ENCODE measurements at places on chromosomes 7 and 10.
A peak's percentile ranks its signal among the peaks of the same experiment; 100 is the strongest.

- no peak for DNase-seq
These were observed 47.4 kb downstream of the AUTS2 start for GRCh38 chr7:69645683-69646082.

GRCh38 chr7:29948587-29948986, 41.0 kb downstream of the SCRN1 start:
- DNase-seq = no peak

GRCh38 chr7:12211711-12212485, 804 bp downstream of the TMEM106B start:
- peak; percentile 25 for DNase-seq

GRCh38 chr10:30182191-30183054, 123.0 kb upstream of the JCAD start:
- DNase-seq = peak; percentile 97

DNA sequence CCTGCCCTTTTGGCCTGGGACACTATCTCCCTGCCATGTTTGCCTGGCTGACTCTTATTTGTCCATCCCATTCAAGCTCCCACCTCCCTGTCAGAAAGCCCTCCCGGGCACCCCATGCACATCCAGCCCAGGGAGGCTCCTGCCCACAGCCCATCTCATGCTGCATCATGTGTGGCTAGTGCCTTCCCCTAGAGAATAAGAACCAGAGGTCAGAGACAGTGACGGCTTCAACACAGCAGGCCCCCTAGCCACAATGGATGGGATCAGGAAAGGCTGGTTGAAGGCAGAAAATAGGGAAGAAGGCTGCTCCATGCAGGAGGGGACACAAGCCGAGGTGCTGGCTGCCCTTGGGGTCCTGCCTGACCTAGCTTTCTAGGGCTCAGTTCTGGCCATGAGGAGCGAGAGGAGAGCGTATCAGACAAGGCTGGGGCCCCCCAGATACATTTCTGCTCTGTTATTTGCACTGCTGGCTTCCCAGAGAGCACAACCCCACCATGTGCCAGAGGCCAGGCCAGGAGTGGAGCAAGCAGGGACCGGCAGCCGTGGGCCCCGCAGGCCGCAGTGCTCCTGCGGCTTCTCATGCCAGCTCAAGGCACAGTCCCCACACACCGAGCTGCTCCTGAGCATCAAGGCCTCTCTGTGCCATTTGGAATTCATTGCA, 161.1 kb upstream of the ZMIZ1 start:
- DNase-seq = no peak

- DNase-seq = no peak
These were observed 229.5 kb downstream of the PTPRN2 start for GRCh38 chr7:158357898-158358821.

DNA sequence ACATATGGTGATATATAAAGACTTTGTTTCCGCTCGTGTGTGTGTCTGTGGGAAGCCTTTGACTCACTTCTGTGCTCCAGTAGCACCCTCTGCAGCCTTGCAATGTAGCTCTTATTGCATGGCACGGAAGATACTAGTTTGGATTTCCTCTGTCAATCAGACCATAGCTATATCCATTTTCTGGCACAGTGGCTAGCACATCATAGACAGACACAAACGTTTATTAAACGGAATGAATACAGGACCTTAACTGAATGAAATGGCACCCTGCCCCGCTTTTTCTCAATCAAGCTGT, 124.0 kb upstream of the PTPN20 start:
- peak; percentile 71 for DNase-seq

GRCh38 chr7:99394188-99394502, 14.3 kb downstream of the PDAP1 start:
- DNase-seq = no peak

DNA sequence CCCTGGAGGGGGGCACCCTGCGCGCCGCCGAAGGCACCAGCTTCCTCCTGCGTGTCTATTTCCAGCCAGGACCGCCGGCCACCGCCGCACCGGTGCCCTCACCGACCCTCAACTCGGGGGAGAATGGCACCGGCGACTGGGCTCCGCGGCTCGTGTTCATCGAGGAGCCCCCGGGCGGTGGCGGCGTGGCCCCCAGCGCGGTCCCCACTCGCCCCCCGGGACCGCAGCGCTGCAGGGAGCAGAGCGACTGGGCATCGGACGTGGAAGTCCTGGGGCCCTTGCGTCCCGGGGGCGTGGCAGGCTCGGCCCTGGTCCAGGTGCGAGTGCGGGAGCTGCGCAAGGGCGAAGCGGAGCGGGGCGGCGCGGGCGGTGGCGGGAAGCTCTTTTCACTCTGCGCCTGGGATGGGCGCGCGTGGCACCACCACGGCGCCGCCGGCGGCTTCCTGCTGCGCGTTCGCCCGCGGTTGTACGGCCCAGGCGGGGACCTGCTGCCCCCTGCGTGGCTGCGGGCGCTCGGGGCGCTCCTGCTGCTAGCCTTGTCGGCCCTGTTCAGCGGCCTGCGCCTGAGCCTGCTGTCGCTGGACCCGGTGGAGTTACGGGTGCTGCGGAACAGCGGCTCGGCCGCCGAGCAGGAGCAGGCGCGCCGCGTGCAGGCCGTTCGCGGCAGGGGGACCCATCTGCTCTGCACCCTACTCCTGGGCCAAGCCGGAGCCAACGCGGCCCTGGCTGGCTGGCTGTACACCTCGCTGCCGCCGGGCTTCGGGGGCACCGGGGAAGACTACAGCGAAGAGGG, 594 bp downstream of the CNNM1 start:
- peak; percentile 7 for DNase-seq

DNA sequence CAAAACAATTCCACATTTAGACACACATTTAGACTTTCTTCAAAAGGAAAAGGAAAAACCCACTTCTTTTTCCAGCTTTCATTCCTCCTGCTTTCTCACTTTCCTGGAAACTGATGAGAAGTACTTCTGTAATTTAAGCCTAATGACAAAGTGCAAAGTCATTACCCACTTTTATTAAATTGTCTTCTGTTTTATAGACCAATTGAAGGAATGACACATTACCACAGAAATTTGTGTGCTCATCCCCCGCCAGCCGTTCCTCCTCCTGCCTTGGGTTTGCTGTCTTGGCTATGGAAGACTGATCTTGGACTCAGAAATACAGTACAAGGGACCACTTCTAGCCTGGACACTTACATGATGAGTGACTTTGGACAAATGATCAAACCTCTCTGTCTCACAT, 717.8 kb downstream of the SORCS3 start:
- no peak for DNase-seq

GRCh38 chr7:151018421-151019129, 5.7 kb downstream of the ATG9B start:
- no peak for DNase-seq

- peak; percentile 43 for DNase-seq
These were observed at the start of gene VSTM4 for GRCh38 chr10:49115015-49115795. VSTM4 (minus strand) TSS chr10:49115522; CDS start chr10:49115485, 37 bp downstream.

- peak; percentile 32 for DNase-seq
These were observed 32.1 kb downstream of the VSTM4 start for GRCh38 chr10:49083261-49083660.

DNA sequence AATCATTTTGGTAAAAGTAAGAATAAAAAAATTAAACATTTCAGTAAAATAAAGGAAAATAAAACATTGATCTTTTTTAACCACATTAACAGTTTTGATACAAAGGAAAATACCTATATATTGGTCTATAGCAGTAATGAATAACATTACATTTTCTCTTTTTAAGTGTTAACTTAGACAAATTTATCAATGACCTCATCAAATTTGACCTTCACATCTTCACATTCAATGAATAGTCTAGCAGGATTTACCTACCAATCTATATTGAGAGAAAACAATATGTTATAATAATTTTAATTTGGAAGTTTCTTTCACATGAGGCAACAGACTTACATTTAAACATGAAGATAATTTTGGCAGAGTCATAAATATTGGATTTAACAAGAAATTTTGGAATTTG, 17.9 kb upstream of the UBE2D1 start:
- DNase-seq = no peak

DNA sequence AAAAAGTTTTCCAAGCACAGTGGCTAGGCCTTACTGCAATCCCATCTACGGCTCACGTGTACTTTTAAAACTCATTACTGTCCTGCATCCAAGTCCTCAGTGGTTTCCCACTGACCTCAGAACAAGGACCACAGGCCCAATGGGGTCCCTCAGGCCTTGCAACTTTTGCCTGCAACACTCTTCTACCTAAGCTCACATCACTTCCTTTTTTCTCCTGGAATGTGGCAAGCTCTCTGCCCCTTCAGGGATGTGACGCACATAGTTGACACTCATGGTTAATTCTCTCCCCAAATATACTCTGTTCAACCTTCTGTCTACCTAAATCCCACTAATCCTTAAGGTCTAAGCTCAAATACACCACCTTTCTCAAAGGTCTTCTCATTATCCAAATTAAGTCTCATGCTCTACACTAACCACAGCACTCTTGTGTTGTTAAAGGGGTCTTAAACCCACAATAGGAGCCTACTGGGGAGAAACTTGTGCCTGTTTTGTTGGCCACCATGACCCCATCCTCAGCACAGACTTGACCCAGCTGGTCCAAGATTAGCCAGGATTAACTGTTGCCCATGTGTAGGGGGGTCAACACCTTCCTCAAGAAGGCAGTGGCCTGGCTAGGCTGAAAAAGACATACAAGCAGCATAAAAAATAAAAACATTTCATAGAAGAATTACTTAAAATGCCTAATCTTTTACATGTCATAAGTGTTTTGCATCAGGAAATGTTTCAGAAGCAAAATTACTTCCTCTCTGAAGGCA, 15.2 kb downstream of the HNRNPF start:
- DNase-seq = no peak

DNA sequence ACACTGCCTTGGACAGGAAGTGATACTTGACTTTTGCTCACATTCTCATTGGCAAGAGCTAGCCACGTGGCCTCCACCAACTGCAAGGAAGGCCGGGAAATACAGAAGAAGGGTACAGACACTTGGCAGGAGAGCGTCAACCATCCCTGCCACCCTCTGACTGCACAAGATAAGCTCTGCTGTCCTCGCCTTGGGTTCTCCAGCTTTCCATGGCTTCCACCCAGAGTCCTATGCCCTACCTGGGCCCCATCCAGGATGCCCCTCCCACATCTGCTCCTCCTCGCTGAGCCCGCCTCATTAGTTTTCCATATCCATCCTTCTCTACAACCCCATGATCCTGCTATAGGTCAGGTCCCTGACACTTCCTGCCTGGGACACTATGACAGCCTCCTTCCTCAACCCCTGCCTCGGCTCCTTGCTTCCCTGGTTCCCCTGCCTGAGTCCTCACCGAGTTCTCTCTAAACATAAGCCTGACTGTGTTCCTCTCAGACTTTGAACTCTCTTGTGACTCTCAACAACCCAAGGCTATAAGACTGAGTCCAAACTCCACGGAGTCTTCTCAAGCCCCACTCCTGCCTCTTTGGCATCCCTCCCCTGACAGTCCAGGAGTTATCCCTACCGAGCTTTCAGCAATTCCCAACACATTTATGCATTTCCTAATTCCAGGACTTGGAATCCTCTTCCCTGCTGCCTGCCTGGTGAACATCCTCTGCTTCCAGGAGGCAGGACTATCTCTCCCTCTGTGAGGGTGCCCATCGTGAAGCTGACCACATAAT, 23.2 kb upstream of the GDF10 start:
- no peak for DNase-seq

- DNase-seq = peak; percentile 53
These were observed 34.9 kb downstream of the ZCCHC24 start for GRCh38 chr10:79410315-79411094.

- peak; percentile 26 for DNase-seq
These were observed 789.0 kb downstream of the PHTF2 start for GRCh38 chr7:78587443-78588044.

DNA sequence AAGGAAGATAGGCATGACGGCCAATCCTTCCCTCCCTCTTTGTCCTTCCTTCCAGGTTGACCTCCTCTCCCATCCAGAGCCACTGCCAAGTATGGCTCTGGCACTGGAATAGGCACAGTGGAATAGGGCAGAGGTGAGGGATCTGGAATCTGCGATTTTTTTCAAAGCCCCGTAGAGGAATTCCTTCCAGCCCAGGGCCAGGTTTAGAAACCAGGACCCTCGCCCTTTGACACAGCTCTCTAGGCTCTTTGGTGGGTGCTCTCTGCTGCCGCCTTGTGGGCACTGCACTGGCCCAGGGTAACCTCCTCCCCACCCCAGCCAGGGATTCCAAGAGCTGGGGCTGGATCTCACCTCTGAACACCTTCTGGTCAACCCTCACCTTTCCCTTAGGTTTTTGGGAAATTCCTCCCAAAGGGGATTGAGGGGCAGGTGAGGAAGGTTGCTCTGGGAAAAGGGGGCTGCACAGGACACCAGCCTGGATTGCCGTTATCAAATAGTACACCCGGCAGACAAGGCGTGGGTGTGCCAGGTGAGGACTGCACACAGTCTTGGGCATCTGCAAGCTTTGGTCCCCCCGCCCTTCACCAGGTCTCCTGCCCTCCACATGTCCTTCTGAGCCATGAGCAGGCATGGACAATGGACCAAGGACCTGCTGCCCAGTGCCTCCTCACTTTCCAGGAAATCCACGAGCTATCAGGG, 22.8 kb downstream of the C10orf105 start:
- peak; percentile 20 for DNase-seq

GRCh38 chr7:2894118-2894940, 50.2 kb upstream of the GNA12 start:
- DNase-seq = no peak

GRCh38 chr10:133258066-133258817, 18.4 kb downstream of the ADAM8 start:
- DNase-seq = no peak

- DNase-seq = no peak
These were observed 113.1 kb upstream of the VSTM2A start for GRCh38 chr7:54429111-54429510.

- DNase-seq = no peak
These were observed 17.3 kb downstream of the CYP2W1 start for GRCh38 chr7:999941-1000935.

DNA sequence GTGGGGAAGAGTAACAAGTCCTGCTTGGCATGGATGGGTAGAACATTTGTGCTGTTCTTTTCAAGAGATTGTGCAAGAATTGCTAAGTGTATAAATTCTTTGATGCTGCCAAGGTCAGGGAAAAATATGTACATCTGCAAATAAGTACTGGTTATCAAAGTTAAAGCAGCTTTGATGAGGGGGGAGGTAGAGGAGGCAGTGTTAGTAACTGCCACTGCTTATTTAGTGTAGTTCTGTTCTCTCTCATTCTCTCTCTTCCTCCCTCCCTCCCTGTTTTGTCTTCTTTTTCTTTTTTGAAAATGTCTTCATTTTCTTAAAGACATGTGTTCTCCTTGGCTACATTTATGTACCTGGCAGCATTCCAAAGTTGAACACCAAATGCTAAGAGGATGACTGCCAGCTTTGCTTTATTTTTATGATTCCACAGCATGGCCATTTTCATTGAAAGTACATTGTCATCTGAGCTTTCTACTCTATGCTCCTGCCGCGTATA, 18.6 kb downstream of the CACNB2 start:
- DNase-seq = peak; percentile 88

- DNase-seq = no peak
These were observed 41.0 kb upstream of the LAMB4 start for GRCh38 chr7:108171164-108171563.
